ENCODE measurements at places on chromosomes 4 and X.
A peak's percentile ranks its signal among the peaks of the same experiment; 100 is the strongest.

DNA sequence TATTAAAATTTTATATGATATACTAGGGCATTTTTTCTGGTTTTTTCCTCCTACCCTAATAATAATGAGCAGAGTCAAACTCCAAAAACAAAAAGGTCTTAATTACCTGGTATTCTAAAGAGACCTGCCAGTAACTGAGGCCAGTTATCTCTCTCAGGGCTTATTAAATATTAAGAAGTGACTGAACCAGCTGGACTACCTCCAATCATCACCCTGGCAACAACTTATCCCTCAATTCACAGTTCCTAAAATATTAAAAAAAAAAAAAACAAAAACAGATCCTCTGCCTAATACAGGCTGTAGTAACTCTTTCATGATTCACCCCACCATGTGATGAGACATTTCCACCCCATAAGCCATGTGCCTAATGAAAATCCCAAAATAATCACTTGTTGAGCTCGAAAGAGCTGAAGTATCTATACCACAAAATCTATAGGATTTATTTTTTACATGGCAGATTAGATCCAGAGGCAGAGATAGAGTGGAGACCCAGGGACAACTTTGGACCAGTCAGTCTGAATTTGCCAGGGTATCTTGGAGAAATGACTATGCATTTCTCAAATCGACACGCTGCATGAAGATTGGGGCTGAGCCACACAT lies 698.0 kb downstream of the FAT4 start:
- no peak for DNase-seq

- no peak for DNase-seq
Observed at GRCh38 chrX:115553171-115553570, 7.8 kb upstream of the PLS3 start.

DNA sequence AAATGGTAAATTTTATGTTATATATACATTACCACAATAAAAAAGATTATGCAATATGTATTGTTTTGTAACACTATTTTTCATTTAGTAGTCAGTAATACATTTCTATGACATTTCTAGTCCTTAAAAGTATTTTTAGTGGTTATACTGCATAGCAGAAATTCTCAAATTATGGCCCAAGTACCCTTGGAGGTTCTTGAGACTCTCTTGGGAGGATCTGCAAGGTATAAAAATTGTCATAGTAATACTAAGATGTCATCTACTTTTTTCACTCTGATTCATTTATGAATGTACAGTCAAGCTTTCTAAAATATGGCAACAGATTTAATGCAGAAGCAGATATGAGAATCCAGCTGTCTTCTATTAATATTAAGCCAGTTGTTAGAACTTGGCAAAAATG lies 138.6 kb upstream of the NAP1L5 start:
- DNase-seq, result no peak

- DNase-seq, result no peak
Observed at GRCh38 chr4:168812806-168813205, 197.2 kb downstream of the CBR4 start.

DNA sequence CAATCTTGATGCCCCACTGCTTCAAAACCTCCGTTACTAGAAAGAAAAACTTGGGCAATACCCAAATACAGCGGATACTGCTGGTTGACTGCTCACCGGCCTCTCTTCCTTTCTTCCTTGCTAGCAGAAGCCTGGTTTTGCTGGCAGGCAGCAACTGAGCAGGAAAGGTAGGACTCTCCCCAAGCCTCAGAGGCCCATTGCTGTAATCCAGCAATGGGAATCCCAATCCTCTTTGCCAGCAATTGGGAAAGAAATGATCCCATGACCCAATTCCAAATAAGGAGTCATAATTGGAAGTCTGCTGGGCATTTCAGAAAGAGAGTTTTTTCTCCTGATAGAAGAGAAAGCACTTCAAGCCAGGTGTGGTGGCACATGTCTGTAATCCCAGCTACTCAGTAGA lies 394.5 kb downstream of the BCOR start:
- DNase-seq, result no peak

DNA sequence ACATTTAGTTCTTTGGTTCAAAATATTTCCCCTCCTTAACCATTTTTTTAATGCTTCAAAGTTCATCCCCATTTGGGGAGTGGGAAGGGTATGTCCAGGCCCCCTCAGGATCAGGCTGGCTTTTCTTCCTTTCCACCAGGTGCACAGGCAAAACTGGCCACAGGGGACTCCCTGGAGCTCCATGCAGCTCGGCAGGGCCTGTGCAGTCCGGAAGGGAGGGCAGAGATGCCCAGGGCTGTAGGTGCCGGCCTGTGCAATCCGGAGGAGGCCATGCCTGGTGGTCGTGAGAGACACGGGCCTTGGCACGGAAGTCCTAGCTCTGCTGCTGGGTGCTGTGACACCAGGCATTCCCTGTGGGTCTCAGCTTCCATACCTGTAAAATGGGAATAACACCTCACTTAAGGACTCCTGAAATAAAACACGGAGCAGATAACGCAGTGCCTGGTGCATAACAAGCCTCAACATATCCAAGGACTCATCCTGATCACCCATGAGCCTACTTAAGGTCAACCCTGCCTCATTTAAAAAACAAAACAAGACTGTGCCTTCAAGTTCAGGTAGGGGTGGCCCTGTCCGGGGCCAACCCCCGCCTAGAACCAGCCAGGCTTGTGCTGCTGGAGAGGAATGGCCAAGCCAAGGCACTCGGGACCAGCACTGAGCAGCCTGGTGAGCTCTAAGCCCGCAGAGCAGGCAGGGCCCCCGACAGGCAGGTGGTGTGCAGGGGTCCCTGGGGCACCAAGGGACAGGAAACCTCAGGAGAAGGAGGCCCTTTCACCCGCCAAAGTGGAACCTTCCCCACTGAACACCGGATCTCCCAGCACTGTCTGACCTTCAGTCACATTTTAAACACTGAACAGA lies 21.2 kb upstream of the CYP4V2 start:
- no peak for DNase-seq

DNA sequence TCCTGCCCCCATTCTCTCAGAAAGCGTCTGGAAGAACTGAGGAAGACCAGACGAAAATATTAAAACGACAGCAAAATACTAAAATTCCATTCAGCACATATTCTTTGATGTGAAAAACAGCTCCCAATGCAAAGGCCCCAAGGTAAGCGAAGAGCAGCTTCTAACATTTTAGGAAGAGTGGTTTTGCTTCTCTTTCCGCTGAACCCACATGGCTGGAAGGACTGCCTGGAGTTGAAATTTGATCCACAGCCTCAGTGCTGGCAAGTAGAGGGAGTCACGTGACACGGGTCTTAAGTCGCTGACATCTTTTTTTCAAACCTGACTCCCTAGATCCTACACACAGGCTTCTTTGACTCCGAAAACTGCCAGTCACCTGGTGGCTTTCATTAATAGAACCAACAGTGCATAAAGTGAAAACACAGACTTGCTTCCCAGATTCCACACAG lies at the start of gene FAM13A:
TSS of gene FAM13A (minus strand) at position 233 of the 446 bp plus-strand sequence. CDS start at position 12, 221 bp downstream.
- DNase-seq, result no peak

DNA sequence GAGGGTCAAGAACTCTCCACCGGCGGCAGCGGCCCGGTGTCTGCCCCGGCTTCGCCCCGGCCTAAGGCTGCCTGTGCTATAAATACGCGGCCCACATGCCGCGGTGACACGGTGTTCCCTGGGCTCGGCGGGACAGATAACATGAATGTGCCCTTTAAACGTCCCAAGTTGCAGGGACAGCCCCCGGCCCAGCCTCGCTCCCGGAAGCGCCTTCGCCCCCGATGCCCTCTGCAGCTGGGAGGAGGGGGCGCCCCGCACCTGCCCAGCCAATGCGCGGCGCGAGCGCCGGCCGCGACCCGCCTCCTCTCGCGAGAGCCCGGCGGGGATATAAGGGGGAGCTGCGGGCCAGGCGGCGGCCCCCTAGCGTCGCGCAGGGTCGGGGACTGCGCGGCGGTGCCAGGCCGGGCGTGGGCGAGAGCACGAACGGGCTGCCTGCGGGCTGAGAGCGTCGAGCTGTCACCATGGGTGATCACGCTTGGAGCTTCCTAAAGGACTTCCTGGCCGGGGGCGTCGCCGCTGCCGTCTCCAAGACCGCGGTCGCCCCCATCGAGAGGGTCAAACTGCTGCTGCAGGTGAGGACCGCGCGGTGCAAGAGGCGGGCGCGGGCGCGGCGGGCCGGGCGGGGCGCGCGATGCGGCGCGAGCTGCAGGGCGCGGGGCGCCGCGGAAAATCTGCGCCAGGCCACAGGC lies at the start of gene SLC25A4:
TSS of gene SLC25A4 (plus strand) at position 355 of the 689 bp plus-strand sequence. CDS start at position 462, 107 bp downstream.
- peak; percentile 67 for DNase-seq

DNA sequence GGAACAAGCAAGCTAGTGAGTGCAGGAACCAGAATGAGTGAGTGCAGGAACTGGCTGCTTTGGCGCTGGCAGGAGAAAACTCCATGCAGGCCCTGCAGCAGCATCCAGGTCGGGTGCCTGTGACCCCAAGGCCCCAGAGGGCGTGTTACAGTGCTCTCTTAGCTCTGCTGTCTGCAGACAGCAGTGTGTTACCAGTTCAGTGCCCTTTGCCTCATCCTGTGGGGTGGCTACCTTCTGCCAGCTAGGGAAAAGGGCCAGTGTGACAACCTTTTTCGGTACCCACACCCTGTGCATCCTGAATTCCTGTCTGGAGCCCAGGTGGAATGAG lies 202.3 kb upstream of the SMIM31 start:
- DNase-seq, result no peak

GRCh38 chrX:35890699-35891098 lies 28.8 kb upstream of the CFAP47 start:
- DNase-seq, result no peak

DNA sequence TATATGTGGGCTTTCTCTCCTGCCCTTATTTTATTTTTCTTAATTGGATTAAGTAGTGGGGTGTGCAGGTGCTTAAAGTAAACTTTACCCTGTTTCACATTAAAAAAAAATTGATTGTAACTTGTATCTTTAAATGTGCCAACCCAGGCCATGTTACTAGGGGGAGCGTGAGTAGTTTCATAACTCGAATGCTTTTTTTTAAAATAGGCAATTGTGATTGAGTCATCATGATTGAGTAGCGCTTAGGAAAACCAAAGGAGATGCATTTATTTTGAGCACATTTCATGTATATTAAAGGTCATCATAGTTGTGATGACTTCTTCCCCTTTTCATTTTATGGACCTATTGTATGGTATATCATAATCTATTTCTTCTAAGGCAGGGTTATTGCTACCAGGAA lies 32.2 kb downstream of the GPAT3 start:
- DNase-seq, result no peak

DNA sequence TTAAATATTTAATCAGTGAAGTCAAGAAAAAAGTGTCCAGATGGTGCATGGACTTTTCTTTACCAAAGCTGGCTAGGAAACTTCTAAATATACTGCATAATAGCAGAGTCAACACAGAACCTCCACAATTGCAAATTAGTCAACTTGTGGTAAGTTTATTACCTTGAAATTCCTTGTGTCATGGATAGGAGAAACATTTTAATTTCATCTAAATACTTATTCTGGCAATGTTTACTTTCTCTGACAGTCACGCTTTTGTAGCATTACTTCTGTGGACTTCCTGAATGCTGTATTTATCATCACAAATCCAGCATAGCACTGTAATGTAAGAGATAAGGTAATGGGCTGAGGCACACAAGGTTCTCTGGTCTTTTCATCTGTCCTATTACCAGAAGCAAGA lies 2266.1 kb downstream of the PCDH7 start:
- no peak for DNase-seq

- DNase-seq, result no peak
Observed at GRCh38 chr4:156797206-156797605, 174.4 kb downstream of the PDGFC start.

DNA sequence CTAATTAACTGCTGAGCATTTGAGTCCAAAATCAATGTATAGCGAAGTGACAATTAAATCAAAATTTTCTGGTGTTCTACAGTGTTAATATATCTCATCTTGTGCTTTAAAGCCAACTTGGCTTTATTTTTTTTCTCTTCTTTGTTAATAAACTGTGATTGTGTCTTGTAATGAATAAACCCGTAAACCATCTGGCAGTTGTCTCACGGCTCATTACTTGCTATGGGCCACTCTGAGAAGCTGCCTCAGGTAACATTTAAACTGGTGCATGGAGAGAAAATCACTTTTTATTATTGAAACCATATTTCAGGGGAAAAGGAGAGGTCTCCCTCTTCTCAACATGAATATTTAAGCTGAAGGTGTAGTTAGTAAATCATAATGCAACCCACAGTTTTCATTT lies 694.0 kb downstream of the KCTD8 start:
- DNase-seq, result no peak

DNA sequence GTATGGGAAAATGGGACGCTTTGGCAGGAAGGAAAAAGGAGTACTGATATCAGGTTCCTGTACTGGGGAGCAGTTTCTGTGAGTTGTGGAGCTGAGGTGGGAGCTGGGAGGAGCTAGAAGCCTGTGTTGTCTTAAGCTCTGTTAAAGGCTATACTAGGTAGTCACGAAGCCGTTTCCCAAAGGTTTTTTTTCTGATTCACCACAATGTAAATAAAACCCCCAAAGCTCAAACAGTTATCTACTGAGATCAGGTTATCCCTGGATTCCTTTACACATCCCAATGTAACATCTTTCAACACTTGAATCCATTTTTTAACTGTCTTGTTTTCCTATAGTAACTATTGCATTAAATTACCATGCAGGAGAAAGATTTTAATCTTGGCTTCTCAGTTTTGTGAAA lies 297.4 kb upstream of the SFRP2 start:
- no peak for DNase-seq

DNA sequence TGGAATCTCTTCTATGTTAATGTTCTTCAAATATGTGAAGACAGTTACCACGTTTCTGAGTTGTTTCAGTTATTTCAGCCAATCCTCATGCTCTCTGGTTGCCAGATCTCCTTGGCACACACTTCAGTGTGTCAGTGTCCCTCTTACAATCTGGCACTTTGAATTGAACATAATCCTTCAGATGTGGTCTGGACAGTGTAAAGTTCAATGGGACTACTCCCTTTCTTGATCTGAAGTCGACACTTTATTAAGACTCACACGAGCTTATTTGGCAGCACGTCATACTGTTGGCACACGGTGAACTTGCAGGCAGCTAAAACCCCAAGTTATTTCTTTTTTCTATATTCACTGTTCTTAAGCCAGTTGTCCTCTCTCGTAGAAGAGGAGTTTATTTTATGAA lies 28.2 kb downstream of the ARSJ start:
- DNase-seq, result no peak

- DNase-seq, result no peak
Observed at GRCh38 chr4:134243742-134244713, 42.4 kb upstream of the PABPC4L start.

DNA sequence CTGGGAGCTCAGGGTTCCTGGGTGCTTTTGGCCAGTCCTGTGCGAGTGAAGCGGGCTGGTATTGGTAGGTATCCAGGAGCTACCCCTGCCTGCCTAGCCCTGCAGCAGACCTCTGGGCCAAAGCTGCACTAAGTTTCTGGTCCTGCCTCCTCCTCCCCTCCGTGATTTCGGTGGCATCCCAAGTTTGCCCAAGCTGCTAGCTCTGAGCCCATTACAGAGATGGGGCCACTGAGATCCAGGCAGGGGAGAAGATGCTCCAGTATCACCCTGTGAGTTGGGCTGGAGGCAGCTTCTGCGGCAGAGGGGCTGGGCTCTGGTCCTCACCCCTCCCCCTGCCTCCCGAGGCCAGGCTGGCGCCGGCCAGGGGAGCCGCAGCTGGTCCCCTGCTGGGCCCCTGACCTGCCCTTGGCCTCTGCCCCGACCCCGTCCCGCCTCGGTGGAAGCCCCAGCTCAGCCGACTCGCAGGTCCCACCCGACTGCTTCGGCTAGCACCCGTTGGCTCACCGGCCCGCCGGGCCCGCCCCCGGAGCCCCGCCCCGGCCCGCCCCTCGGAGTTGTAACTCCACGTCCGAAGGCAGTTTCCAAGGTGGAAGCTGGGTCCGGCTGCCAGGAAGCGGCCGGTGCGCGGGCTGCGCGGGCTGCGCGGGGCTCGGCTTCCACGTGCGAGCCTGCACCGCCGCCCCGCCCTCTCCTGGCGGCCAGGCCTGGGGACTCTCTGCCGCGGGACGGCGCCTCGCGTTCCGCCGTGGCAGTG lies at the start of gene DUSP9:
TSS of gene DUSP9 (plus strand) at position 584 of the 754 bp plus-strand sequence. CDS start 751 bp downstream, outside the sequence.
- DNase-seq, result no peak

All from stimulated activated CD8-positive, alpha-beta memory T cell treated with anti-CD3 and anti-CD28 coated beads, Interleukin-15, amount 100 ng/mL, for 1 hour (primary cell).